CD4-positive, alpha-beta T cell treated with Interleukin-6 at 100 ng/mL for 8 hours (primary cell): ENCODE measurements at places on chromosomes 5 and 9.

DNA sequence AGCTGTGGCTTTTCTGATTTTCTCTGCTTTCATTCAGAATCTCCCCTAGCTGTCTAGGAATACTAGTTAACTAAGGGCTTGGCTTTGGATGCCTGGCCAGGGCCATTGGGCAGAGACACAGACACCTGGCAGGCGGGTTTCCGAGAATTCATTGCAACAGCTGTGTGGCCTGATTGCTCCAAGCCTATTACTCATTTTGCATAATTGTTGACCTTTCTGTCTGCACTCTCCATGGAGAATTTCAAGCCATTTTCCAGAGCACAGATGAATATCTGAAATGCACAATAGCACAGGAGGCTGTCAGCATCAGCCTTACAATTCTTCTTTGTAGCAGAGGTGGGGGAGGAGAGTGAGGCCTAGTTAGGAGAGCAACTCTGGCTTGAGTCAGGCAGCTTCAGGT is 310.5 kb downstream of the DMAC1 start:
- no peak for DNase-seq

GRCh38 chr5:16937503-16938161 is 1.5 kb upstream of the MYO10 start:
- no peak for DNase-seq

- no peak for DNase-seq
Observed at GRCh38 chr5:181109489-181110013, 21.4 kb downstream of the OR2V1 start.

DNA sequence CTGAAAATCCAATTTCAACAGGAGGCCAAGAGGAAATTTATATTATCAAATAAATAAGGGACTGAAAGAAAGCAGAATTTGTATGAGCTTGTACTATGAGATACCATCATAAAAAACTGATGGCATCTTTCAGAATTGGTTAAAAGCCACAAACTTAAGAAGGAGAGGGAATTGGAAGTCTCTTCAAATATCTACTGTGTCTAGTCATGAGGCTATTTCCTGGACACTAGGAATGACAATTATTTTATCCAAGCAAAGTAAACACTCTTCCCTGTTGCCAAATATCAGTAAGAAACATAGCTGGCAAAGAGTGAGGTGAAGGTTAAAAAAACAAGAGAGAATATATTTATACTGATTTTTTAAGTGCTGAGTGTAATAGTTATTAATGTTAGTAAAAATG is 101.5 kb upstream of the ARRDC3 start:
- DNase-seq = no peak

DNA sequence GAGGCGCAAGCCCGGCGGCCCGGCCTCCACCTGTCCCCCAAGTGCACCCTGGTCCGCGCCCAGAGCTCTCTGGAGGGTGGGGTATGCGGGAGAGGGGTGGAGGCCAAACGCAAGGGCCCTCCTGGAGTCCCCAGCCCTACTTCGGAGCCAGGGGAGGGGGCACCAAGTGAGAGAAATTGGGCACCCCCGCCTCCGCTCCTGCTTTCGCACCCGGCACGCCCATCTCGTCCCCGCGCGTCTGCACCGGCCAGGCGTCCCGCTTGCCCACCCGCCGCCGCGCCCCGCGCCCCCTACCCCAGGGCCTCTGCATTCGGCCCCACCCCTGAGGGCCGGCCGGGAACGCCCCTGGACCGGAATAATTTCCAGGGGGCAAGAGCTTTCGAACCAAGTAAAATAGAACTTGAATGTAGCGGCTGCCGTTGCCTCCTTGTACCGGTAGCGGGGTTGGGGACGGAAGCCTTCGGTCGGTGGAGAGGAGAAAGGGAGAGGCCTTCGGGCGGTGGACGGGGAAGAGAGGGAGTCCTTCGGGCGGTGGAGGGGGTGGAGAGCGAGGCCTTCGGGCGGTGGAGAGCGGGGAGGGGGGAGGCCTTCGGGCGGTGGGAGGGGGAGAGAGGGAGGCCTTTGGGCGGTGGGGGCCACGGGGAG is 694 bp upstream of the PHPT1 start:
- DNase-seq = no peak

GRCh38 chr9:90882991-90883600 is 81.5 kb downstream of the SYK start:
- DNase-seq = no peak

DNA sequence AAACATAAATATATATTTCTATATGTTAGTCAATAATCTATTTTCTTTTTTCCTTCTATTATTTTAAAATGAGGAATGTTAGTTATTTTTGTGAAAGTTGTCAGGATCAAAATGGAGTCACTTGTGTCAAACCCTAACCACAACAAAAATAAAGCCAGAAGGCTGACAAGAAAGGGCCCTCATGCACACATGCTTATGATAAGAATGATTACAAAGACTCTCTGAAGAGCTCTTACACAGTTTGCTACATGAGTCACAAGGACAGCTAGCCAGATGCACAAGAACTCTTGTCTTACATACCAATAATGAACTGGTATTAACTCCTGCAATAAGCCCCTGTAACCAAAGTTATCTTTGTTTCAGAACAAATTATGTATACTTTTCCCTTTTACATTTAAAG is 64.7 kb downstream of the GGTA1 start:
- DNase-seq = no peak

DNA sequence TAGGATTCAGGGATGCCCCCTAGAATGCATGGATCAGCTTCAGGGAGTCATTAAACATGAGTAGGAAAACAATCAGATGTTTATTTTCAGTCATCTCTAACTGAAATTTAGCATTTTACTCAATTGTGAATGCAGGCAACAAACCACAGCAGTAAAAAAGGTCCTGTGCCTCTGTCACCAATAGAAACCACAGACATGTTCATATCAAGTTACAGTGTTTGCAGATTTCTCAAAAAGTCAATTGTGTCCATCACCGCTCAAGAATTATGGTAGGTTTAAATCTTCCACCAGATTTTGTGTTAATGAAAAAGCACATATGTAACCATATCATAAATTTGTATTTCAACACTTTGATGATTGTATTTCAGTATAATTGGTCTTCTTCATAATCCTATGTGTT is 68.4 kb upstream of the SLC1A1 start:
- DNase-seq = no peak

DNA sequence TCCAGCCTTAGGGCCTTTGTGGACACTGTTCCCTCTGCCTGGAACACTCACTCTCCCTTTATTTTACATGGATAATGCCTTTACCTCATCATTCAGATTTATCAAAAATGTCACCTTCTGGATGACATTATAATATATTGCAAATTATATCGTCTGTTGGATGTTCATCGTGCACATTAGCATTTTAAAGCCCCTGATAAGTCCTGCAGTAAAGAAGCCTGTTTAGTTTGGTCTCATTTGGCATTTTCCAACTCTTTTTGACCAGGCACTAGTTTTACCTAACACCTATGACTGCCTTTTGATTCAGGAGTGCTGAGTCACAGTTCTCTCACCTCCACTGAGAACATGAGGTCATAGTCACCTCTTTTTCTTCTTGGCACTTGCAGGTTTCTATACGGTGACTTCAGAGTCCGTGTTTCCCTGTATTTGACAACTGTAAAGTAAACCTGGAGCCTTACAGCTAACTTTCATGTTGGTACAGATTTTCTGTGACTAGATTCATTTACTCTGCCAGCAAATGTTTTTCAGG is 57.7 kb upstream of the STC2 start:
- no peak for DNase-seq

DNA sequence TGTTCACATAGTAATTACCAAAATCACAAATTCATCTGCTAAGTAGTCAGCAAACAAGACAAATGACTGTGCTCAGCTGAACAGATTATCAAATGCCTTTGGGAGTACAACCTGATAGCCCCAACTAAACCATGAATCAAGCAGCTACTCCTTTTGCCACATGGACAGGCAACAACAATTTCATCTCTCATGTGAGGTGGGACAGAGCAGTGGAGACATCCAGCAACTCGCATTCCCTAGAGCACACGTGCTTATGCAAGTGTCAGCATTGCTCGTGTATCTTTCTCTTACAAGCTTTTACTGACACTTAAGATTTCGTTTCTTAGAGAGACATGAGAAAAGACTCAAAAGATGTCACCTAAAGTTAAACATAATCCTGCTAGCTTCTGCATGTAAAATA is 42.7 kb upstream of the PPP2R2B start:
- DNase-seq = no peak

GRCh38 chr9:88746029-88746742 is 211.2 kb downstream of the NXNL2 start:
- no peak for DNase-seq

- DNase-seq = no peak
Observed at GRCh38 chr5:13930541-13931171, 13.8 kb downstream of the DNAH5 start.

GRCh38 chr9:715300-715699 is 126.2 kb upstream of the DMRT1 start:
- no peak for DNase-seq

DNA sequence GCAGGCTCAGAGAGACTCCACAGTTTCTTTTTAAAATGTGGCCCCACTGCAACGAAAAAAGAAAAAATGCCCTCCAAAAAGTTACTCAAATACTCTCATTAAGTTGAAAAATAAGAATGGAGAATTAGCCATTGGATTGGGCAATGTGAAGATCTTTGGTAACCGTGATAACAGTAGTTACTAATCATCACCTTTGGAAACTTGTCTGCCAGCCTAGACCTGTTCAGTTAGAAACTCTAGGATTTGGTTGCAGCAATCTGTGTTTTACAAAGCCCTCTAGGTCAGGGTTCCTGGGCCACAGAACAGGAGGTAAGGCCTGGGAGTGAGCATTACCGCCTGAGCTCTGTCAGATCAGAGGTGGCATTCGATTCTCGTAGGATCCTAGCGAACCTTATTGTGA is 34.2 kb downstream of the VPS13A start:
- no peak for DNase-seq

GRCh38 chr9:35771534-35771933 is 17.5 kb upstream of the MSMP start:
- DNase-seq = no peak

GRCh38 chr5:95983509-95983908 is 21.9 kb upstream of the ELL2 start:
- DNase-seq = no peak

GRCh38 chr5:32713361-32713769 is 2.2 kb downstream of the NPR3 start:
- DNase-seq = no peak

- DNase-seq = no peak
Observed at GRCh38 chr5:156667616-156668015, 182.5 kb upstream of the PPP1R2B start.

DNA sequence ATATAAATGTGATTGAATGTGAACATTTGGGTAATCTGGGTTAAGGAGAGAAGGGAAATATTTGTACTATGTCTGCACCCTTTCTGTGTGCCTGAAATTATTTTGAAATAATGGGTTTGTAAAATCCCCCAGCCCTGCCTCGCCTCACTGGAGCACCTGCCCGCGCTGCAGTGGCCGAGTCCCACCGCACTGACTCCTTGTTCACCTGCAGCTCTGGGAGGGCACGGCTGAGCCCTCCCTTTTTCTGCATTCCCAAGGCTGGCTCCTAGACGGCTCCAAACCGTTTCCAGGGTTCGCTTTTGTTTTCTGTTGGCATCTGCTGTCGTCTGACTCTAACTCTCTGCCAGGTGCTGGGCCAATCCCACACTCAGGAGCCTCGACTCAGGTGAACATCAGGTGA is 17.6 kb upstream of the PPP1R26 start:
- DNase-seq = no peak

- DNase-seq = no peak
Observed at GRCh38 chr5:6761333-6761732, 48.1 kb downstream of the TENT4A start.

GRCh38 chr5:143594902-143595818 is 191.7 kb upstream of the NR3C1 start:
- DNase-seq = no peak

GRCh38 chr5:72654231-72654630 is 147.0 kb upstream of the ZNF366 start:
- DNase-seq = no peak

DNA sequence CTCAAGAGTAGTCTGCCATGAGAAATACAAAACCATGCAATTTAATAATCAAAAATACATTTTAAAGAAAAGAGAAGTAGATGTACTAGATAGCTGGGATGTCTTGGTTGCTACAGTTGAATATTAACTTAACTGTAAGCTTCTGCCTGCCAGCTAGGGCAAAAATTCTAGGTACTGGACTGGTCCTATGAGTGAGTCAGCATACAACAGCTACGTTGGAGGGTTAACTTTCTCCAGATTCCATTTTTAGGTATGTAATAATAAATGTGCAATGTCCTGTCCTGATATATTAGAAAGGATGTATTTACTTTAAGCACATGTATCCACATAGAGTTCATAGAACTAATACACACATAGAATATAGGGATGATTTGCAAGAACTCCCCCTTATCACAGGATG is 230.1 kb downstream of the CAAP1 start:
- DNase-seq = no peak

GRCh38 chr5:16143361-16144049 is 36.1 kb downstream of the MARCHF11 start:
- no peak for DNase-seq

- no peak for DNase-seq
Observed at GRCh38 chr5:77864997-77865396, 88.9 kb upstream of the TBCA start.

- no peak for DNase-seq
Observed at GRCh38 chr9:99087462-99087861, 17.5 kb upstream of the TGFBR1 start.

GRCh38 chr9:35490910-35491465 is 1.1 kb downstream of the RUSC2 start:
- DNase-seq = no peak

DNA sequence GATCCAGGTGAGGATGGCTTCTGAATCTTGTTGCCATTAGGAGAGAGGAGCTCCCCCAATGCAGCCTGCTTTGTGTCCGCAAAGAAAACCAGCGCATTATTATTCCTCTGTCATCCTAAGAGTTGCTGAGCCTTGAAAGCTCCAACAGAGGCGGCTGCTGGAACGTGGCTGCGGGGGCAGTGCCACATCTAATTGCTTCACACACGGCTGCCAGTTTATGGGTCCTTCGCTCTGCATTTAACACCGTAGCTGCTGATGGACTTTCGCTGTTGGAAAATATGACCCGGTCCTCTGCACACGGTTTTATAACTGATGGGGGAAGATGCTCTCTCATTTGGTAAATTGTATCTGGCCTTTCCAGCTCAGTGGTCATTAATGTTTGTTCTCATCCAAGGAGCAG is 38.0 kb downstream of the ZNF622 start:
- DNase-seq = no peak

GRCh38 chr9:130774183-130774582 is 60.9 kb upstream of the ABL1 start:
- DNase-seq = no peak

DNA sequence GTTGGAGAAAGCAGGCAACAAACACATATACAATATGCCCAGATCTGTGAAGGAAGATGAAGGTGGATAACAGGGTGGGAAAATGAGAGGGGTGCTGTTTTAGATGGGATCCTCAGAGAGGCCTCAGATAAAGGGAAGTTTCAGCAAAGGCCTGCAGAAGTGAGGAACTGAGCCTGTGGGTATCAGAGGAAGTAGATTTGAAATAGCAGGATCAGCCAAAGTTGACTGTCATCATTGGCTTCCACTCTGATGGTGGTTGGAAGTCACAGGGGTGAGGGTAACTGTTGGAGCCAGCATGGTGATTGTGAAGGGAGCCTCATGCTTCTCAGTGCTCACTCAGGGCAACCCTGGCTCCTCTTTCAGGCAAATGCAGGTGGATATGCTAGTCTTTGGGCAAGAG is 607.2 kb upstream of the CLINT1 start:
- no peak for DNase-seq

- DNase-seq = no peak
Observed at GRCh38 chr5:93805616-93806379, 64.4 kb upstream of the POU5F2 start.
